Activated T-cell treated with anti-CD3 and anti-CD28 coated beads, Interleukin-2, amount 50 U/mL, for 1 hour (primary cell): ENCODE measurements at places on chromosomes 6 and 20.
A peak's percentile ranks its signal among the peaks of the same experiment; 100 is the strongest.

DNA sequence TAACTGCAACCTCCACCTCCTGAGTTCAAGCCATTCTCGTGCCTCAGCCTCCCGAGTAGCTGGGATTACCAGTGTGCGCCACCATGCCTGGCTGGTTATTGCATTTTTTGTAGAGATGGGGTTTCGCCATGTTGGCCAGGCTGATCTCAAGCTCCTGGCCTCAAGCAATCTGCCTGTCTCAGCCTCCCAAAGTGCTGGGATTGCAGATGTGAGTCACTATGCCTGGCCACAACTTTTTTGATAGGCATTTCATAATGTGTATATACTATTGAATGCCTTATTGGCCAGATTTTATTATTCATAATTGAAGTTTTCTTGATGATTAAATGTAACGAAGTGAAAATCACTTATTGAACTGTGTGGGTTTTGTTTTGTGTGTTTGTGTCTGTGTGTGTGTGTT lies 27.9 kb downstream of the FIG4 start:
- no peak for DNase-seq

DNA sequence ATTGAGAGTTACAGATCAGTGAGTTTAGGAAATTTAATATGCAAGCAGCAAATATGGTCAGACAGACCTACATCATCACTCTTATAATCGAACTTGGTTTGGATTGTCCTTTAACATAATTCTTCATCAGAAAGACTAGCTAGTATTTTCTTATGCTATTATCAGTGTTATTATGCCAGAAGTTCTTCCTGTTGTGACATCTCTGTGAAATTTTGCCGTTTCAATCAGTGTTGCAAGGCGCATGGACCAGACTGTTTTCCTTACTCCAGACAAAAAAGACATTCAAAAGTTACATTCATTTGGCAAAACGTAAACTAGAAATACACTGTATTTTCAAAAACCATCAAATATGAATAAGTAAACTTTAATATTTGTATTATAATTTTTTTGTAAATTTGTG lies 5.7 kb upstream of the TENT5A start:
- no peak for DNase-seq

DNA sequence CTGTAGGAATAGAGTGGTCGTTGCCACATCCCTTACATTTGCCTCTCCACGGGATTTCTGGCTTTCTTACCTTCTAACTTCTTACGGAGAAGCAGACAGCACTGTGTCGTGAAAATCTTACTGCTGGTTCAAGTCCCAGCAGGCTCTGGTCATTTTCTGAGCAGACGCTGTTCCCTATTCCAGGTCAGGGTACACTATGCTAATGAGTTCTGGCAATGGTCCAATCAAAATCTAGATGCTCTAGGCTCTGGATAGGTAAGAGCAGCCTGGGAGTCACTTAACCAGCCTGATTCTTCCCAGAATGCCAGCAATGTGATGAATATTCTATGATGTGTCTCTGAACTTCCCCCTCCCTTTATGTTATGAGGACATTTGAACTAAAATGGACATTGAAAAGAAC lies at the start of gene GCM1:
GCM1 (minus strand) TSS at position 158 of the 400 bp plus-strand sequence. CDS start 3,209 bp downstream, outside the sequence.
- no peak for DNase-seq

- DNase-seq = no peak
These were observed 170.5 kb downstream of the BACH2 start for GRCh38 chr6:90126181-90126580.

GRCh38 chr6:167045828-167046580 lies 46.8 kb downstream of the CEP43 start:
- DNase-seq = no peak

GRCh38 chr6:132362442-132363185 lies 38.7 kb downstream of the MOXD1 start:
- no peak for DNase-seq

- DNase-seq = no peak
These were observed 93.9 kb downstream of the ARID1B start for GRCh38 chr6:156870924-156871539.

- no peak for DNase-seq
These were observed 971.5 kb upstream of the CITED2 start for GRCh38 chr6:140345935-140346334.

DNA sequence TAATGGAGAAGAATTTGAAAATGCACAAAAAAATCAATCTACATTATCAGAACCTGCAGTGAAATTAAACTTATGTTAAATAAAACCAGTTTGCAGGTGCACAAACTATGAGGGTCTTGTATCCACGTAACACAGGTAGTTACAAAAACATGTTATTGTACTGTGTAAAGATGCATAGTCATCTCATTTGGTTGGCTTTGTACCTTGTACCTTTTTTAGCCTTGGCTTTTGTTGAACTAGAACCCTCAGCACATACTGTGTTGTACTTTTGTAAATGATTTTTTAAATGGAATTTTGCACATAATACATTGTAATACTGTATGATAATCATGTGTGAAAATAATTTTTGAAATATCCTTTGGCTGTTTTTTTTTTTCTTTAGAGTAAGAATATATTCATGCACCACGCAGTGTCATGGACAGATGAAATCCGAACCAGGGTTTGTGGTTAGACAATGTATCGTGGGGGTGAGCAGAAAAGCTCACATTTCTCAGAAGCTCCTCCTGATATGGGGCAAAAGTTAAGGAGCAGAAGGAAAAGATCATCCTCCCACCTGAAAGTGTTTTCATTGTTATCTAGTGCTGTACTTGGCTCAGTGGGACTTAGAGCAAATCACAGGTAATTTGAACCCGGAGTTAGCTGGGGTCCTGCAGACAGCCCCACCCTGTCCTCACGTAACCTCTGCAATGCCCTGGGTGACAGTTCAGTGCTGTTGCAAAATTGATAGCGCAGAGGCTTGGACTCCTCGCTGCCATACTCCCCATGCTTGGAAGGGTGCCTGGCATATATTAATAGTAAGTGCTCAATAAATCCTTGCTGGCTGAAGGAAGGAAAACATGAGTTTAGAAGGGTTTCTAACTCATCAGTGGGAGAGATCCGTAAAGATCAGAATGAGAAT lies 14.8 kb upstream of the NAA20 start:
- DNase-seq = no peak

DNA sequence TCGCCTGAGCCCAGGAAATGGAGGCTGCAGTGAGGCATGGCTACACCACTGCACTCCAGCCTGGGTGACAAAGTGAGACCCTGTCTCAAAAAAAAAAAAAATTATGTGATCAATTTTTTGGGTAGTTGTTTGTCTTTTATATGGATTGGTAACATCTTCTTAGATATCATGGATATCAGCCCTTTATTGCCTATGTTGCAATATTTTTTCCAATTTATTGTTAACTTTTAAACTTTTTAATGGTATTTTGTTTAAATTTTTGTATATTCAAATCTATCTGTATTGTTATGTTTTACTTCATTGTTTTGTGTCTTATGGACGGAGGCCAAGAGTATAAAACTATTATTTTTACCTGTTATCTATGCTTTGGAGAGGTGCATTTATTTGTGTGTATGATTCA lies 32.4 kb upstream of the LTV1 start:
- no peak for DNase-seq

- no peak for DNase-seq
These were observed 14.9 kb upstream of the MATN4 start for GRCh38 chr20:45322952-45323383.

- no peak for DNase-seq
These were observed 167.7 kb upstream of the AFDN start for GRCh38 chr6:167659046-167659445.

GRCh38 chr20:45012682-45013302 lies 46.5 kb downstream of the STK4 start:
- no peak for DNase-seq

DNA sequence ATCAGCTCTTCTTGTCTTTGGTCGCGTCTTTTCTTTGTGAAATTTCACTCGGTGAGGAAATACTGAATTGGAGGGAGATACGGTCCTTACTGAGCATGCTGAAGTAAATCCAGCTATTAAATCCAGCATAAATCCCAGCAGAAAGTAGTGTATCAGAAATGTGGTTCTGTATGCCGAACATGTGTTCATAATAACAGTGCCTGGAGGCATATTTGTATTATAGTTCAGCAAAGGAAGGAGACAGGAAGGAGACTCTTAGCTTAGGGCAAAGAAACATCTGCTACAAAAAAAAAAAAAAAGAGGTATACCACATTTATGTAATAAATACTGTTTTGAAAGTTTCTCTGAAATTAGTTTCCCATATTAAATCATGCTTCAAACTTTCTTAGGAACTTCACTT lies 211.8 kb downstream of the PLCB4 start:
- no peak for DNase-seq

- no peak for DNase-seq
These were observed 123.1 kb downstream of the HIVEP2 start for GRCh38 chr6:142821860-142822259.

GRCh38 chr6:34317882-34318498 lies 69.2 kb upstream of the SMIM29 start:
- no peak for DNase-seq

- no peak for DNase-seq
These were observed 8.0 kb downstream of the INSM1 start for GRCh38 chr20:20375862-20376261.

GRCh38 chr6:138959521-138959920 lies 28.5 kb downstream of the REPS1 start:
- no peak for DNase-seq

DNA sequence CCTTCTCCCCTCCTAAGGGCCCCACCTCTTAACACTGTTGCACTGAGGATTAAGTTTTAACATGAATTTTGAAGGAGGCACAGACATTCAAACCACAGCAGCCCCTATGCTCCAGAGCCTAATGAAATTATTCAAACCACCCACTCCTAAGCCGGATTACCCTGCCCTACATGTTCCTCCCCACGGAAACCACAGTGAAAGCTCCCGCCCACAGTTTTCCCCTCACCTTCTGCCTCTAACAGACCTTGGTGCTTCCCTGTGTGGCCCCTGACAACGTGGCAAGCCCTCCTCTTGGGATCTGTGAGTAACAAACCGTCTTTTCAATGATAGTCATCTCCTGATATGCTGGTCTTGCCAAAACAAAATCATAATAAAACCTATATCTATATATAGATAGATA lies 74.8 kb downstream of the RIN2 start:
- DNase-seq = no peak

- DNase-seq = no peak
These were observed 234.4 kb downstream of the SIM1 start for GRCh38 chr6:100230115-100230952.

DNA sequence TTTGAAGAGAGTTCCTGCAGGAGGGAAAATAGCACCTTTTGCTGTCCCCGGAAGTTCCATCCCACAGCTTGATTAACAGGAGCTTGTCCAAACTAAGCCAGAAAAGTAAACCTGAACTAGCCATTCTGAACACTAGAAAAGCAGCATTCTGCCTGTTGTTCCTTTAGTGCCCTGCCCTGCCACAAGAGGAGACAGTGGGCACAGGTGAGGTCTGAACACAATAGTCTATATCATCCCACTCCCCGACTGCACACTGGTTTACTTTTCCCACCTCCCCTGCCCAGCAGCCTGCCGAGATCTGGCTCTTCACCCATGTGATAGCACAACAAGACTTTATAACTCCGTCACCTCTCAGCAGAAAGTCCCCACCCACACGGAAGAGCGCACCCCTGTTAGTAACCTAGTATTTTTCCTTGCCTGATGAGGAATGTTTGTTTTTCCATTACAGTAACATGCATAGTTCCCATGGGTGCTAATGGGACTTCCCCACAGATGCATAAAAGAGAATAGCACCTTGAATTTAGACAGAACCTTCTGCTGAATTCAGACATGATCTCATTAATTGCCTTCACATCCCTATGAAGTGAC lies 59.7 kb downstream of the TFAP2A start:
- DNase-seq = no peak

DNA sequence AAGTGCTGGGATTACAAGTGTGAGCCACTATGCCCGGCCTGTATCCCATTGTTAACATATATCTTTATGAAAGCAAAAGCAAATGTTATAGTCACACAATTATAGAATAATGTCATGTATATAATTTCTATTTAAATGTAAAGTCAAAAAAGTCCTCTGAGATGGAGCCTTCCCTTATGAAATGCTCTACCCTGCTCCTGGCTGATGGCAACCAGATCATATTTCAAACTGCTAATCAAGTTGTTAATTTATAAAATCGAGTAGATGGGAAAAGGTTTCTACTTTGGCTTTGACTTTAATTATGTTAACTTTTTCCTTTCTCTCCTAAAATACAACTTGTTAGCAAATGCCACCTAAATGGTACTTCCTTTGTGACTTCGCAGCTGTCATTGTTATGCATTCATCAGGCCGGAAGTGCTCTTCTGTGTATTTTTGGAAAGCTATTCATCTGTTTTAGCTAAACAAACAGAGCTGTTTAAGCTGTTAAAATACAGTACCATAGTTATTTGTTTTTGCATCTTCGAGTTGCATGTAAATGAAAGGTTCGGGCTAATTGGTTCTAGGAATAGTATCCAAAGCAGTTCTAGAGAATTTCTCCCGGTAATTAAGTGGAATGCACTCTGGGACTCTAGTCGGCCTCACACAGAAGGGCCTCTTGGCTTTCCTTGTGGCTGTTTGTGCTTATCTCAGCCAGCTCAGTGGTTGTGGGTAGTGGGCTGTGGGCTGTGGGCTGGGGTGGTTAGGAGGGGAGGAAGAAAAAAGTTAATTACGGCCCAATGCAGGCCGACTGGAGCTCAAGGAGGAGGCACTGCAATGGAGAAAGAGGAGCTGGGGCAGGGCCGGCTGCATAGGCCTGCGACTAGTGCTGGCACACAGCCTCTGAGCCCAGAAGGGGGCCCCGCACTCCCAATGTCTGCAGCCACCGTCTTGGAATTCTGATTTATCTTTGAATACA lies 34.8 kb downstream of the SLC35D3 start:
- DNase-seq = no peak

GRCh38 chr6:158053377-158054313 lies 72.0 kb downstream of the SYNJ2 start:
- DNase-seq = peak; percentile 4

DNA sequence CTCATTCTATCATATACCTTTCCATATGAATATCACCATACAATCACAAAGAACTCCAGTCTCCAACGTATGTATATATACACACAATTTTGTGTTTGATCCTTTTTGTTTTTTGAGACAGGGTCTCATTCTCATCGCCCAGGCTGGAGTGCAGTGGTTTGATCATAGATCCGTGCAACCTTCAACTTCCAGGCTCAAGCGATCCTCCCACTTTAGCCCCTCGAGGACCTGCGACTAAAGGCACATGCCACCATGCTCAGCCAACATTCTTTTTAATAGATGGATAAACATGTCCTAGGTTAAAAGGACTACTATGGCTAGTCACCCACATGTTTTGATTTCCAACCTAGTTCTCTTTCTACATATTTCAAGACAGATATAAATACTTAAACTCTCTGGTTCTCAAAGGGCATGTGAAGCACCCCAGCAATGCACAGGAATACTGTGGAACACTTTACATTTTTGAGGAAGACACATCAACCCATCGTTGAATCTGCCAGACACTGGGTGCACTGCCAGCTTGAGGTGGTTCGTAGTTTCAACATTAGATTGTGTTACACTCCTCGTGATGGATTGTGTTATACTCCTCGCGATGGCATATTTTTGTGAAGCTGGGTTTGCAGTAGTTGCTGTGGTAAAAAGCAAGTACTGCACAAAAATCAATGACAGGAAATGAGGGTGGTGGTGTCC lies 40.4 kb downstream of the CSNK2A1 start:
- no peak for DNase-seq

GRCh38 chr6:121896363-121896762 lies 460.9 kb downstream of the GJA1 start:
- no peak for DNase-seq
